ENCODE measurements at places on chromosomes 16 and 17.

DNA sequence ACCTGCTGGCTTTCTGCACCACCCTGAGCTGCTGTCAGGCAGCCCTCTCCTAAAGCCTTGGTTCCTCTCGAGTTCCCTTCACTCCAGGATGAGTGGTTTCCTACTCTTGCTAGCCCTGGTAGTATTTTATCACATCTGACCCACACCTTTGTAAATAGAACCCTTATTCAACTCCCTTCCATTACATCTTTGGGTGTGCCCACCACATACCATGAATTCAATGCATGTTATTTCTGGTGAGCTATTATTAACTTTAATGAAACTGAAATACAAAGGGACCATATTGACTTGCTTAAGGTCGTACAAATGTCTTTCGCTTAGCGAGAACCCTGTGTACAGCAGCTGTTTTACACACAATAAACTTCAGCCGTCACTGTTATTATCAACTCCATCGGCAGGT, 521.3 kb downstream of the GRIN2A start:
- DNase-seq = no peak

DNA sequence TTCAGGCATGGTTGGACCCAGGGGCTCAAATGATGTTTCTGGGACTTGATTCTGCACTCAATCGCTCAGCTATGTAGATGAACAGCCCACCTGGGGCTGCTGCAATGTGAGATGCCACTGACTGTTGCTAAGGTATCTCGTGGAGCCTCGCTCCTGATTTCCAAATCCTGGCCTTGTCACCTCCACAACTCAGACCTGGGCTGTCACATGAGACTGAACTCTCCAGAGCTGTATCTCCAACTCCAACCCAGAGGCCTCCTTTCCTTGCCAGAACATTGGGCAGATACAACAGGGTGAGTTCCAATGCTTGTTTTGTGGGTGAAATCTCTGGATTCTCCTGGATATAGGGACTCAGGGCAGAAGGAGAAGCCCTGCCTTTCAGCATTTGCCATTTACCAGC, 79.5 kb downstream of the GNAO1 start:
- no peak for DNase-seq

DNA sequence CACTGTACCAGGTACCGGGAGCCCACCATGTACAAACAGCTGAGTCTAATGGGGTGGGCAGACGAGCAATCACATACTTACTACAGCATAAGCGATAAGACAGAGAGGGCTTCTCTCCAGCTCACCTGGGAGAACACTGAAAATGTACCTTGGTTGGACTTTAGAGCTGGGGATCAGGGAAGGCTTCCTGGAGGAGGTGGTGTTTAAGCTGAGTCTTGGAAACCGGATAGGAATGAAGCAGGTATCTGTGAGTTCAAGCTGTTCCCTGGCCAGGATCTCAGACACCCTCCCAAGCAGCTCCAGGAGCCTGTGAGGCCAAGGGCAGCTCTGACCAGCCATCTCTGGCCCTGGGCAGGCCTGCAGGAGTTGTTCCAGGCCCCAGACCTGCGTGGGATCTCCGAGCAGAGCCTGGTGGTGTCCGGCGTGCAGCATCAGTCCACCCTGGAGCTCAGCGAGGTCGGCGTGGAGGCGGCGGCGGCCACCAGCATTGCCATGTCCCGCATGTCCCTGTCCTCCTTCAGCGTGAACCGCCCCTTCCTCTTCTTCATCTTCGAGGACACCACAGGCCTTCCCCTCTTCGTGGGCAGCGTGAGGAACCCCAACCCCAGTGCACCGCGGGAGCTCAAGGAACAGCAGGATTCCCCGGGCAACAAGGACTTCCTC, 8.0 kb upstream of the SERPINF1 start:
- DNase-seq = no peak

DNA sequence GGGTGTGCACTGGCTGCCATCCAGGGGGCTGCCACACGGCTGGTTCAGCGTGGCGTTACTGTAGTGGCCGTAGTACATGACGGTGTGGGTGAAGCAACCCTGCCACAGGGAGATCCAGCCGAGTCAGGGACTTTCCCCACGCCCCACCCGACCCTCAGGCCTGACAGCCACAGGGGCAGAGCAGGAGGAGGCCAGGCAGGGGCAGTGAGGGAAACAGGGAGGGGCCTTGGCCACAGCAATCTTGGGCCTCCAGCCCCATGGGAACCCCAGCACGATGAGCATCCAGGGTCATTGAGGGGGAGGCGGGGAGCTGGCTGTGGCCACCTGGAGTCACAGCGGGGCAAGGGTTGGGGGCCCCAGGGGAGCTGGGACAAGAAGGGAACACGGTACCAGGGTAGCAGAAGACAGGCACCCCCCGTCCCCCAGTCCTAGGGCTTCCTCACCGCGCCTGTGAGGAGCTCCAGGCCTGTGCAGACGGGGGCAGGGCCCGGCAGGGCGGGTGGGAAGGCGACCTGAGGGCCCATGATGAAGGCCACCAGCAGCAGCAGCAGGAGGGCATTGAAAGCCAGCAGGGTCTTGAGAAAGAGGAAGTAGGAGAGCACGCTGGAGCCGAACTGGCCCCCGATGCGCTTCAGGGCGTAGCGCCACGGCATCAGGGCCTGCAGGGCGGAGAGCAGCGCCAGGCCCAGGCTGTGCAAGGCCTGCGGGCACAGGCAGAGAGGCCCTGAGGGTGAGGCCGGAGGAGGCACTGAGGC, 4.3 kb downstream of the TMC6 start:
- no peak for DNase-seq

- DNase-seq = peak; percentile 28
These were observed 29.0 kb downstream of the HEXIM2 start for GRCh38 chr17:45190503-45191255.

DNA sequence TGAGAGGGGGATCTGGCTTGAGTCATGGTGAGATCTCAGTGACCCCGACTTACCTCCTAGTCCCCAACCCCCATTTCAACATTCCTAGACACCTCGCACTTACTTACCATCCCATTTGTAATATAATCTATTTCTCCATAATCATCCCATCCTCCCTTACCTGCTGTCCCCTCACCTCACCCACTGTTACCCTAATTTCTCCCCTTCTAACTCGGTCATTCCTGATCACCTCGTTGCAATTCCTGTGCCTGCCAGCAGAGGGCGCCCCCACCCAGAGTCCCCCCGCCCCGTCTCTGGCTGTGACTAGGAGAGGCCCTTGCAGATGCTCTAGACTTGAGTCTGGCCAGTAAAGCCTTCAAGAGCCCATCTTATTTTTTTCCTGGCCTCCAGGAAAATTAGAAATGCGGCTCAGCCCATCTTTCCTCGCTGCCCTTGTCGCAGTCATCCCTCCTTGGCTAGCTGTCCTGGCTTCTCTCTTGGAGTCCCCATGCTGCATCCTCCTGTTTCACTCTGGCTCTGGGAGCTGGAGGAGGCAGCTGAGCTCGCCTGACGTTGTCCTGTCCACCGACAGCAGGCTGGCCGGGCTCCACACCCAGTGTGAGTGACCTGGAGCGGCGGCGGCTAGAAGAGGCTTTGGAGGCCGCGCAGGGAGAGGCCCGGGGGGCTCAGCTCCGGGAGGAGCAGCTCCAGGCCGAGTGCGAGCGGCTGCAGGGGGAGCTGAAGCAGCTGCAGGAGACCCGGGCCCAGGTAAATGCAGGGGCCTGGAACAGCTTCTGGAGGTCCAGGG, 5.0 kb downstream of the TBKBP1 start:
- no peak for DNase-seq

- DNase-seq = no peak
These were observed 16.9 kb downstream of the CLEC16A start for GRCh38 chr16:10961231-10961630.

- DNase-seq = no peak
These were observed 14.3 kb upstream of the RBBP6 start for GRCh38 chr16:24524855-24525677.

- DNase-seq = no peak
These were observed 77.3 kb downstream of the TMEM100 start for GRCh38 chr17:55645361-55645760.

DNA sequence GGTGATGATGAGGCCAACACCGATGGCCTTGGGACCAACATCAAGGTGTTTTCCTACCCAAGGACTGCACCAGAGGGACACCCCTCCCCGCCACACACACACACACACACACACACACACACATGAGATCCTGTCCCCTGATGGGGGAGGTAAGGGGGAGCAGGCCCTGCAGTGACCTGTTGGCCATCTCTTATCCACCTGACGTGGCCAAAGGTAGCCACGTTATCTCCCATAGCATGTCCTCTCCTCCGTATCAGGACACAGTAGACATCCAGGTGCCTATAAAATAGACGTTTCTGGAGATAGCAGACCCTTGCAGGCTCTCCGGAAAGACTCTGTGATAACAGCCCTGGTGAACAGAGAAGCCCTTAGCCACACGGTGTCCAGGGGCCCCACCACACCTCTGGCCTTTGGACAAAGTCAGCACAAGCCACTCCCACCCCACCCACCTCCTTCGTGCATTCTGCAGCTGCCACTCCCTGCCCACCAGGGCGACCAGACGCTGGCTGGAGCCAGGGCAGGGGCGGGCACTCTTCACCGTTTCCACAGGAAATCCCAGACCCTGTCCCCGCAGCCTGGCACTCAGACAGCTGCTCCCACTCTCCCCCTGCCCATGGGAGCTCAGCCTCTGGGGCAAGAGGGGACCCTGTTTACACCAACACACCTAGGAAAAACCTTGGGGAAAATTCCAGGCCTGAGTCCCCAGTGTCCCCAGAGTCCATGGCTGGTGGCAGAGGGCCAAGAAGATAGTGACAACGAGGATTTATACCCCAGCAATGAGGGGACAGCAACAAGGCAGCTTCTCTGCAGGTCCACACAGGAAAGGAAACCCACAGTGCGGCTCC, 15.4 kb upstream of the ENPP7 start:
- no peak for DNase-seq

- DNase-seq = no peak
These were observed 37.7 kb upstream of the PVALEF start for GRCh38 chr17:81127526-81128177.

DNA sequence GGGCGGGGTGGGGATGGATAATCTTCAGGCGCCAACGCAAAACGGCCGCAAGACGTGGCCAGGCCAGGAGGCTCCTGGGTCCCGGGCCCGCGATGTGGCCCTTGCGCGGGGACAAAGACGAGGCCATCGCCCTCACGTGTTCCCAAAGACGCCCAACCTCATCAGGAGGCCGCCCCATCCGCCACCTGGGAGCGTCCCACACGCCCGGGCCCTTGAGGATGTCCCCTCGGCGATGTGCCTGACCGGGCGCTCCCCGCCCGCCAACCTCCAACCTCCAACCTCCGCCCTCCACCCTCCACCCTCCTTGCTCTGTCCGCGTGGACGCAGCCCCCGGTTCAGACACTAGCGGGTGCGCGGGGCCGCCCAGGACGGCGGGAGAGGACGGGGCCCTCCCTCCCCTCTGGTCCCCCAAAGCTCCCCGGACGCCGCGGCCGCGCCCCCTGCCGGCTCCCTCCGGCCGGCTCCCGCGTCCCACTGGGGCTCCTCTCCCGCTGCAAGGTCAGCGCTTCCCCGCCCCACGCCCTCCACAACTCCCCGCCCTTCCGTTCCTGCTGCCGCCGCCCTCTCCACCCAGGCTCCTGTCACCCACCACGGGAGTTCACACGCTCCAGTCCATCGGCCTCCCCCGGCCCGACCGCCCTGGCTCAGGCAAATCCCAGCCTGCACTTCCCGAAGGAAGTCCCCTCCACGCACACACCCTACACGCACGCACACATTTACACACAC, 250.8 kb upstream of the RPL38 start:
- no peak for DNase-seq

- DNase-seq = no peak
These were observed 263.8 kb downstream of the CDH11 start for GRCh38 chr16:64858076-64858475.

- no peak for DNase-seq
These were observed 58.2 kb downstream of the CYLD start for GRCh38 chr16:50800074-50800473.

- no peak for DNase-seq
These were observed 132.4 kb downstream of the MAF start for GRCh38 chr16:79468121-79468552.

- no peak for DNase-seq
These were observed 26.0 kb downstream of the SNX29 start for GRCh38 chr16:12002447-12003006.

DNA sequence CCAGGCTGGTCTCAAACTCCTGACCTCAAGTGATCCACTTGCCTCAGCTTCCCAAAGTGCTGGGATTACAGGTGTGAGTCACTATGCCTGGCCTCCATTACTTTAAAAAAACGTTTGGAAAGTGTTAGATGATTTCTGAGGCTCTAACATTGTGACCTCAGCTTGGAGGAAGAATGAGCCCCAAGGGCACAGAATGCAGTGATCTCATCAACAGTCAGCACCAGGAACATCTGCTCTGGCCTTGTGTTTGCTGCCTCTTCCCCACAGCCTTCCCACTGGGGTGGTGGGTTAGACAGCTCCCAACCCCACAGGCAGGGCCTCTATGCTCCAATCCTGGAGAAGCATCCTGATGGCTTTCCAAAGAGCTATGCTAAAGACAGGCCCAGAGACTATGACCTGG, 37.7 kb upstream of the SREBF1 start:
- DNase-seq = no peak

DNA sequence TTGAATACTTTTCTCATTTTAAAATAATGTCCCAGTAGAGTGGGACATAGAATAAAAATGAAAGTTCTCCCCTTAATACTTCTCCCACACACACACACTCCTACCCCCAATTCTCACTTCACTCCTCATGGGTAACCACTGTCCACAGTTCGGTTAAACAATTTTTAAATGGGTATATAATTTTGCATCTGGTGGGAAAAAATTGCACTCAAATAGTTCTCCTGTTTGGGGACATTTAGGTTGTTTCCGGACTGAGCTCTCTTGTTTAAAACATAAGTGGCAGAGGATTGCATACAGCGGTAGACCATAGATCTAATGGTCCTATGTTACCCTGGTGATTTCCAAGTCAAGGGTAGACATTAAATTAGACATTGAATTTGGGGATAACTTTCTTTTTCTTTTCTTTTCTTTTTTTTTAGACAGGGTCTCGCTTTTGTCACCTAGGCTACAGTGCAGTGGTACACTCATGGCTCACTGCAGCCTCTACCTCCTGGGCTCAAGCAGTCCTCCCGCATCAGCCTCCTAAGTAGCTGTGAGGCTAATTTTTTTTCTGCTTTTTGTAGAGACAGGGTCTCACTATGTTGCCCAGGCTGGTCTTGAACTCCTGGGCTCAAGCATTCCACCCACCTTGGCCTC, 138.3 kb downstream of the SOCS1 start:
- no peak for DNase-seq

DNA sequence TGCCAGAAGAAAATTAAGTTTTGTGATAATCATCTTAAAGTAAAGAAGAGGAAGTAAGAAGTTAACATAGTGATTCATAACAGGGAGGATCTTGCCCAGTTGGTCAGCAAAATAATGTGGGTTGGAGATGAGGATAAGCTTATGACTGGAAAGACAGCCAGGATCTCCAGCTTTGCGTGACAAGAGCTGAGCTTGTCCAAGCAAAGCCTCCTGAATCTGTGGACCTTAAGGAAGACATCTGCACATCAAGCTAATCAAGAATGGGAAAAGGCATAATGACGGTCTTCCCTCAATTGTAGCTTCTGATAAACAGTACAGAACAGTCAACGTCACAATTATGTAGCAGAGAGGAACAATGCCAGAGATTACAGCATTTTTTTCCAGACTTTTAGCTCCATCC, 744.7 kb upstream of the GOT2 start:
- no peak for DNase-seq
